Brain pericyte (primary cell): ENCODE measurements at places on chromosomes 12 and 14.

- DNase-seq = no peak
These were observed 105.0 kb downstream of the SNAPC1 start for GRCh38 chr14:61866932-61867920.

GRCh38 chr12:27965411-27965810 lies 7.1 kb downstream of the PTHLH start:
- no peak for DNase-seq

- DNase-seq = no peak
These were observed 21.9 kb upstream of the IFT81 start for GRCh38 chr12:110102255-110102654.

DNA sequence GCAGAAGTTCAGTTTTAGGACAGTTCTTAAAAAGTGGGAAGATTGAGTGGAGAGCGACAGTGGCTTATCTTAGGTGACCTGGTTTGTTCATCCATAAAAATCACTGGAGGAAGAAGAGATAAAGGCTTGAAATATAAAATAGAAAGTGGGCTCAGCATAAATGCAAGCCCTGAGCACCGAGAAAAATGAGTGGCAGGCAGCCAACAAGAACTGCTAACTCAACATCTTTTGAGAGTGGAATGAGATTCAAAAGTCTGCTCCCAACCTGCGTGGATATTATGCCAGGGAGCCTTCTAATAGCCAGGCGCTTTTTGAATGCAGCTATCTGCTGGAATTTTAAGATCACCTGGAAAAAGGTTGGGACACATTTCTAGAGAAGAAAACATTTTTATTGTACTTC lies 666.5 kb downstream of the FLRT2 start:
- no peak for DNase-seq

- DNase-seq = no peak
These were observed 283.4 kb upstream of the G2E3 start for GRCh38 chr14:30275604-30276003.

DNA sequence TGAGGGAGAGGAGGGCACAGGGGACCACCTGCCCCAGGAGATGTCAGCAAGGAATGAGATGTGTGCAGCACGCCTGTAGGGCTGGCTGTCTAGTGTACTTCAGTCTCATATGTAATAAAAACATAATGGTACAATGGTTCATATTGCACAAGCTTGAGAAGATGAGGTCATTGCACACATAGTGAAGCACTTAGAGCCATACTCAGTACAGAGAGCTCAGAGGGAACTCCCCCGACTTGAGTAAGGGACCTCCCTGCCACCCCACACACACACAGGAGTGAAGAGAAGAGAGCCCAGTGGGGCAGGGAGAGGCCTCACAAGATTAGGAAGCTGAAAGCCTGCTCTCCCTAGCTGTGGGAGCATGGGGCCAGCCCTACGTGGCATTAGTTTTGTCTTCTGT lies 61.5 kb downstream of the SLC6A12 start:
- no peak for DNase-seq

GRCh38 chr12:116313194-116313927 lies 35.9 kb upstream of the MED13L start:
- no peak for DNase-seq

GRCh38 chr12:31929027-31929526 lies 30.1 kb upstream of the RESF1 start:
- no peak for DNase-seq

DNA sequence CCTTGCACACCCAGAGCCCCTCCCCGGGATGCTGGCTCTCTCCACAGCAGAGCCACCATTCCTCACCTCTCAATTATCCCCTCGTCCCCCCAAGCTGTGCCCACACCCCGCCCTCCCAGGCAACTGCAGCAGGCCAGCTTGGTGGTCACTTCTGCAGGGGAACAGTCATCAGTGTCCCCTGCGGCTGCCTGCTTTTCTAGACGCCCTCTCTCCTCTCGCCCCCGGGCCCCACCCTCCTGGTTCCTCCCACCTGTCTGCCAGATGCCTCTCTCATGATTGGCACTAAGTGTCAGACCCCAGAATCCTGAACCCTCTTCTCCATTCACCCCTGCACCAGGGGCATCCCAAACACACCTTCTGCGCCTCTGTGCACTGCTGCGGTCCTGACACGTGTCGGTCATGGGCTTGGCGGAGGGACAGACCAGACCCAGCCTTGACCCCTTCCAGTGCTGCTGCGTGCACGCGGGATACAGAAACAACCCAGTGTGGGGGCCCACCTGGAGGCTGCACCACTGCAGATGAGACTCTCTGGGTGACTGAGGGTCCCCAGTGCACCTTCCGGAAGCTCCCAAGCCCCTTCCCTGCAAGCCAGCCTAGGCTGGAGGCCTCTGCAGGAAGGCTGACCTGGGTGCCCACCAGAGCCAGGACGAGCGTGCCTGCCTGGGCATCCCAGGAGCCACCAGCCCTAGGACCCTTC lies 99.5 kb downstream of the SETD3 start:
- DNase-seq = no peak

DNA sequence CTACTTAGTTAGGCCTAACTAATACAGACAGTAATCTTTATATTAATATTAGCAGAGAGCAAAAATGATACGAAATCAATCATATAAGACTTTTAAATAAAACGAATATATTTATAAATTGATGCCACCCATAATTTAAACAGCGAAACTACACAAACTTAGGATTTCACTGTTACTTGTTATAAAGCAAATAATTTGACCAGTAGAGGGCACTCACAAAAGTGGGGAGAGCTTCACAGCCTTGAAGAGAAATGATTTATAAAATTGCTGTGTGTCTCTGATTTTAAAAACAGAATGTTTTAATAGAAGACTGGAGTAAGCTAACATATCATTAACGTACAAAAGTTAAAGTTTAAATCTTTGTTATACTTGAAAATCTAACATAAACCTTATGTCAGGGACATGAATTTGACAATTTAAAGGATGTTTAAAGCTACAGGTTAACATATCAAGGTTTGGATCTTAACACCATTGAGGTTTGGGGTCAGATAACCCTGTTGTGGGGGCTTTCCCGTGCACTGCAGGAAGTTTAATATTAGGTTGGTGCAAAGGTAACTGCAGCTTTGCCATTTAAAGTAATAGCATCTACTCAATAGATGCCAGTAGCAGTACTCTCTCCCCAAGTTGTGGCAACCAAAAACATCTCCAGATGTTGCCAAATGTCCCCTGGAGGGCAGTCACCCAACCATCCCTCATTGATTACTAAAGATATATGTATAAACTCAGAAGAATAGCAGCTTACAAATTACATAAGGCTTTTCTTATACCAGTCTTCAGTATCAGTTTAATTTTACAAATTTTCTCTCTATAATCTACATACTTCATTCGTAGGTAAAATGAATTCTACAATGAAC lies 9.3 kb downstream of the KRAS start:
- DNase-seq = no peak

DNA sequence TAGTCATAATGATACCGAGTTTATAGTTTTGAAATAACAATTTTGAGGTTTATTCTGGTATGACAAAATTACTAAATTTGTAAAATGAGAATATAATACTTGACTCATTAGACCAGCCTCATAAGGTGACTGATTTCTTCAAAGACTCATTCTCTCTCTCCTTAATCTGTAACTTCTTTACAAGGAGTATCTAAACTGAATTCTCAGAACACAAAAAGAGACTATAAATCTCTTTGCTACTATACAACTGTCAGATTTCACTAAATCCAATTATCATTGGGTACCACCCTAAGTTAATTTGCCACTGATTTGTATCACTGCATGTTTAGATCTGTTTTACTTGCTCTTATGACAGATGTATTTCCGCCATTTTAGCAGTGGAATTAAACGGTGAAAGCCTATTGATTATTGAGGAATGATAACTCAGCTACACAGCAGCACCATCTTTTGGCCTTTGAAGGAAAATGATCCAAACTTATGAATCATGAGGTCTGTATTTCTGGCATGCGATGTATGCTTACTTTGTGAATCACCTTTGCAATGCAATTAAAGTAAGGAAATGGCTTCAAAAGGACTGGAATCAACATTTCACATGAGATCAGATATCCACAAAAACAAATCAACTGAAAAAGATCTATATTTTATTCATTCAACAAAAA lies 161.2 kb downstream of the RERGL start:
- DNase-seq = no peak

DNA sequence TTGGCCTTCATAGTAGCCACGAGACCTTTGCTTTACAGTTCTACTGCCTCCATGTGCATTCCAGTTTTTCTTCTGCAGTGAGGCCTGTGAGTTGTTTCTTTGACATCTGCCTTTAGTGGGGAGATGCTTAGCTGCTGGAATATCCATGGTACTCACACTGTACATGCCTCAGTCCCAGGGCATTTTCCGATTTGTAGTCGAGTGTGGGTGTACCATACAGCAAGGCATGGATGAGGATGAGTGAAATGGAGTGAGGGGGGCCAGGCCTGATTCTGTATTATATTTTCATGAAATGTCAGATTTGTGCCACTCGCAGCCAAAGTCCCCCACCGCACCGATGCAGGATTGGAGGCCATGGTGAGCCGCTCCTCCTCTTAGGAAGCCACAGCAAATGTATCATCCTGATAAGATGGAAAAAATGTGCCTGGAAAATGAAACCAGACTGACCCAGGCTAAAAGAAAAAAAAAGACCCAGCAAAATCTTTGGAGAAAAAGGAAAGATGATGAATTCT lies 173.0 kb downstream of the ADGRD1 start:
- DNase-seq = no peak

- DNase-seq = no peak
These were observed 23.3 kb downstream of the LMNTD1 start for GRCh38 chr12:25529738-25530137.

- no peak for DNase-seq
These were observed 394.9 kb downstream of the BCL11B start for GRCh38 chr14:98877065-98877464.

- no peak for DNase-seq
These were observed 60.6 kb upstream of the KCNA1 start for GRCh38 chr12:4849115-4849541.

- DNase-seq = no peak
These were observed 5.8 kb downstream of the MON2 start for GRCh38 chr12:62472472-62472871.

DNA sequence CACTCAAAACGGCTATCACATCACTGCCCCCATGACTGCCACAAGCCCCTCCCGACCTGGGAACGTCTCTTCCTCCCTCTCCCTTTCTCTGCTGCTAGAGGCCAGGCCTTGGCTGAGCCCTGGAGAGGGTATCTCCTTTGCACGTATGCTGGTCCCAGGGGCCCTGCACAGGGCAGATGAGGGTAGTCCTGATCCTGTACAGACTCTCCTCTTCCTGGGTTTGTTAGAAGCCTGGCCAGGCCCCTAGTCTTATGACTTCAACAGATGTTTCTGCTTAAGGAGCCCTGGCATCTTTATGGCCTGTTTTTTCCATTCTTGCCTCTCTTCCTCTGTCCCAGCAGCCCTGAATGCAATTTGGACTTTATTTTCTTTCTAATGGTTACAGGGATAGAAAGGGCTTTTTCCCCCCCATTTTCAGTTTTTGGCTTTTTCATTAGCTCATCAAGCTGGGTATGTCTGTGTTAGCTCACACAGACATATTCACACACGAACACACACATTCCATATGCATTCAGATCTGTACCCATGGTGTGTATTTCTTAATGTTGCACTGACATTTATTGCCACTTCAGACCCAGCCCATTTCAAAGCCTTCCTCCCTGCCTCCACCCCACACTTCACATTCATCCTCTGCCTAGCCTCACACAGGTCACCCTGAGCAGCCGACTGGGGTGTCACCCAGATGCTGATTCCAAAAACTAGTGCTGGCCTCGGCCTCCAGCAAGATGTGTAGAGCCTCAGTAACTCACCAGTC lies 203.2 kb downstream of the ZFP36L1 start:
- peak; percentile 90 for DNase-seq

DNA sequence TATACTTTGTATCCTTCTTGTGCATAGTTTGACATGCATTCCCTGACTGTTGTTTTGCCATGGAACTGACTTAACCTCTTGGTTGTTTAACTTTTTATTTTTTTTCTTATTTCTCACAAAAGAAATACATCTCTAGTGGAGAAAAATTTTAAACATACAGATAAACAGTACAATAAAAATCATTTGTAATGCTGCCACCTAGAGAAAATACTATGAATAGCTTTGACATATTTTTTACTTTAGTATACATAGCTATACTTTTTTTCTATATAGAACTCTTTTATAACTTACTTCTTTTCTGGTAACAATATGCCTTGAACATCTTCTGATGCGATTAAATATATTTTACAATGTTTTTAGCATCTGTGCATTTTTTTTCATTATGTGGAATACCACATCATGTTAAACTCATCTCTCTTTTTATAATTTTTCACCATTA lies 184.5 kb downstream of the AKAP6 start:
- DNase-seq = no peak

DNA sequence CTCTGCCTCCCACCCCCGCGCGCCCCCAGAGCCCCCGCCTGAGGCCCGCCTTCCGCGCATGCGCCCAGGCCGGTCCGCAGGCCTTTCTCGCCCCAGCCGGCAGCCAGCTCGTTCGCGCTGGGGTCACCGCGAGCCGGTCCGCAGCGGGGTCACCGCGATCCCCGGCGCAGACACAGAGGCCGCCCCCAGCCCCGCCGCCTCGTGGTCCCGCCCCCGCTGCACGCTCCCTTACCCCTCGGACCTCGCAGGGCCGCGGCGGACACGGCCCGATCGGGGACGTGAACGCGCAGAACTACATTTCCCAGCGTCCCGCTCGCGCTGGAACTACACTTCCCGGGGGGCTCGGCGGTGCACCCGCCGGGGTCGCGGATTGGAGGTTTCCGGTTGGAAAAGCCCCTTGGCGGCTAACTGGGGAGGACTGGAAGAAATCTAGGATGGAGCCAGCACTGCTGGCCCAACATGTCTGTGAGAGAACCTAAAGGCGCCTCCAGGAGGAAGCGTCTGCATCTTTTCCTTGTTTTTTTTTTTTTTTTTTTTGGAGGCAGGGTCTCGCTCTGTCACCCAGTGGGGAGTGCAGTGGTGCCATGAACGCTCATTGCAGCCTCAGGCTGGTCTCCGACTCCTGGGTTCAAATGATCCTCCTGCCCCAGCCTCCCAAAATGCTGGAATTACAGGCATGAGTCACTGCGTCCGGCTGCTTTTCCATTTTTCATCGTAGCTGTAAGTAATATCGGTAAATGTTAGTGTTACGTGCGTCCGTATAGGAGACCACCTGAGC lies at the start of gene ZNF605:
Gene ZNF605 (minus strand): TSS at position 296 of the 778 bp plus-strand sequence. CDS start 10,671 bp downstream, outside the sequence.
- DNase-seq = peak; percentile 59

- no peak for DNase-seq
These were observed 18.7 kb upstream of the AP4S1 start for GRCh38 chr14:31006703-31007102.

DNA sequence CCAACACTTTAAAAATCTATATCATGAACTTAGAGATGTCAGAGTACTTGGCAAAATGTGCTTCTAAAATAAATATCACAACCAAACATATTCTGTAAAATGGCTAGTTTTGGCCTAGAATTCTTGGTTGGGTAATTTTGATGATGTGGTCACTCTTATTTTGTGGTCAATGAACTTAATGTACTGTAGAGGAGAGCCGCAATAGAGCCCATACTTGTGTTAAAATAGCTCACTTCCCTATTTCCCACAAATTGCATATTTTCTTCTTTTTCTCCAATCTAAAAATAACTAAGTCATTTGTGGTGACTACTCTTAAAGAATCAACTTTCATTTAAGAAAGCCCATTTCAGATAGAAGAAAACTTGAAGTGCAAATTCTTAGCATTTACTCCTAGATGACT lies 619.4 kb downstream of the CCER1 start:
- no peak for DNase-seq
